ENCODE measurements at places on chromosomes 5 and 9.

- DNase-seq, result no peak
Measured at GRCh38 chr5:585556-585955, 26.6 kb upstream of the CEP72 start.

GRCh38 chr5:150066901-150067396, 19.4 kb downstream of the CSF1R start:
- no peak for DNase-seq

DNA sequence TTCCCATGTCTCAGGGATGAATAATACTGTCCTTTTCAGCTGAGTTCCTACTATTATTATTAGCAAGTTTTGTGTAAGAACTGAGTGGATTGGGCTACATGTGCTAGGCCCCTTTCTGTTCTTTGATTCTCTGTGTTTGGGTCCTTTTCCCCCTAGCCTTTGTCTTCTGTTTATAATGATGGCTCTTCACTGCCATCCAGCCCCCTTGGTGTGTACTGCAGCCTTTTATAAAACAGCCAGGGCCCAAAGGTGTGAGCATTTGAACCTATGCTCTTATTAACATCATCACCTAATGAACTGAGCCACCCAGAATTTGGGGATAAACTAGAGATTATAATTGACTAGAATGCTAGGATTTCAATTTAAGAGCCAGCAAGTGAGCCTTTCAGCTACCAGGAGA, 52.6 kb downstream of the PLAC8L1 start:
- DNase-seq, result no peak

- DNase-seq, result no peak
Measured at GRCh38 chr9:76766126-76766525, 1.9 kb downstream of the PCA3 start.
